ENCODE measurements at places on chromosomes 13 and 19. TPM values are rescaled to one million over a fixed set of nuclear protein-coding genes. Genes with fewer than 3 reads are reported as not detected.

MTUS2 gene
- total RNA-seq, result 5.4 TPM

SIGLEC14 gene
- 4.1 TPM for total RNA-seq

GRCh38 chr19:30395283-30395682, 23.1 kb downstream of the ZNF536 start:
- DNase-seq, result no peak

DNA sequence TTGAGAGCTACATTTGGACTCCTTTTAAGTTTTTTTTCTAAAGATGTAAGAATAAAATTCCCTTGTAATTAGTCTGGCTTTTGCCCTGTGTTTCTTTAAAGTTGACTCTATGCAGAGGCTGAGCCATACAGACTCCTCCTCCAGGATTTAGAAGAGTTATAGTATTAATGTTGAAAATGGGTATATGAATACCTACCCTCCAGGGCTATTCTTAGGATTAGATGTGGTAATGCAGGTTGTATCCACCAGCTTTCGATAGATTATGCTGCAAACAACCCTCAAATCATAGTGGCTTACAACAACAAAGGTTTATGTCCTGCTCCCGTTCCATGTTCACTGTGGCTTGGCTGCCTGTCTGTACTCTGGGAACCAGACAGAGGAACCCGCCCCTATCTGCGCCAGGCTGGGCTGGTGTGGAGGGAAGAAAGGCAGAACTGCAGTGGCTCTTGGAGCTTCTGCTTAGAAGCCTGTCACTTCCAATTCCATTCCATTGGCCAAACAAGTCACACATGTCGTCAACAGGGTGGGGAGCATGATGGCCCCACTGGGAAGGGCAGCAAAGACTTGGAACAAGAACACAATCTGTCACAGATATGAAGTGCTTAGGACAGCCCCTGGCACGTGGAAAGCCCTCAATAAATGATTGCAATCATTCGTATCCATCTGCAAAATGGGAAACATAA, 290.8 kb downstream of the FOXO1 start:
- no peak for DNase-seq

- DNase-seq, result no peak
Measured at GRCh38 chr19:18339723-18340122, 675 bp upstream of the PGPEP1 start.

- no peak for DNase-seq
Measured at GRCh38 chr13:49641801-49642291, 13.5 kb downstream of the ARL11 start.
